ENCODE measurements at places on chromosomes 6 and 20.

DNA sequence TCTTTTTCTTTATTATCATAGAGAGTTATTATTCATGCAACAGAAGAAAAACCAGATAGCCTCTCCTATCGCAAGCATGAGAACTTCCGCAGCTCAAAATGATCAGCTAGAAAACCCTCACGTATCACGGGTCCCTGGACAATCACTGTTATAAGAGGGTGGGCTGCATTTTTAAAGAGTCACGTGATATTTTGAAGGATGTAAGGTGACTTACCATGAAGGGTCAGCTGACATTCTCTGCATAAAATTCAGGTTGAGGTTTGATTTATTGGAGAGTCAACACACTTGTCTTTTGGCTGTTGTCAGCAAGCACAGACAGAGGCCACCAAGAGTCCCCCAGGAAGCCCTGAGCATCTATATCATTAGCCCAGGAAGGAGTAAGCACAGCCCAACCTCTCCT lies 39.5 kb downstream of the ID4 start:
- DNase-seq: no peak

DNA sequence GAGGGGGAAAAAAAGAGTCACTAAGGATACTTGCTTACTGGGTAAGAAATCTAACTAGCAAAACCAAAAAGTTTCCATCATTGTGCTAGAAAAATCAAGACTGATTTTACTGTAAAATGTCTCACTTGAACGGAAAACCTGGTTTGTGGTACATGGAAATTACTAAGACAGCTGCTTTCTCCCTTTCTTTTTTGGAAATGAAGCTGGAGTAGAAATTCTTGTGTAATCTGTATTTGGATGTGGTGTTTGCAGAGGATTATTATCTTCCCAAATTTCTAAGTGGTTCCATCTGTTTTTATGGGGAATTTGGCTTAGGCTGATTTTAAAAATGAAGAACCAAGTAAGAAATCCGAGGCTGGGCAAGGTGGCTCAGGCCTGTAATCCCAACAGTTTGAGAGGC lies 20.4 kb downstream of the EPB41L2 start:
- no peak for DNase-seq

DNA sequence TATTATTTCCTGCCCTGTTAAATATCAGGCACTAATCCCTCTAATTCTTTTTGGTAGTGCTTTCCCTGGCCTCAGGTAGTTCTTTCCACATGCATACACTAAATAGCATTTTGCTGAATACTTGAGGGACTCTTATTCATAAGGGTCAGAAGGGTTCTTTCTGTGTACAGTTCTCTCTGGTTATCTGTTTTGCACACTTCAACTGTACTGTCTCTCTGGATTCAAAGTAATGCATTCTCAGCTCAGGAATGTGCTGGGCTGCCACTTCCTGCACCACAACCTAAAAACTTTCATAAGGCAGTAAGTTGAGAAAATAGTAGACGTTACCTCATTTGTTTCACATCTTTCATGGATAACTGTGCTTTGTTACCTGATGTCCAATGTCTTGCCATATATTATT lies 32.1 kb downstream of the C6orf141 start:
- no peak for DNase-seq

DNA sequence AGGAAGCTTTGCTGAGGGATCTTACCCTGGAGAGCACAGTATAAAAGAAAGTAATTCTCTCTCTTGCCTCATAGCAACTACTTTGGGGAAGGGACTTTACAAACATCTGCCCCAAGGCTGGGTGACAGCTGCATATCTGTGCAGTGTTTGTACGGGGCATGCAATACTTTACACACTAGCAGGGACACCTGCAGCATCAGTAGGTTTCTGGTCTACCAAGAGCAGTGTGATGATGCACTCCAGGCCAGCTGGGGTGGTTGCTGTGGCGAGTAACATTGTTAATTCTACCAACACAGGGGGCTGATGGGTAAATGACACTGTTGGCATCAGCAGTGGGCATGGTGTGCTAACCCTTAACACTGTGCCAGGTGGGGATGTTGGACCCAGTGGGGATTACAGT lies 48.0 kb downstream of the ADTRP start:
- DNase-seq: peak; percentile 56

- DNase-seq: no peak
Observed at GRCh38 chr20:51666126-51666525, 102.1 kb downstream of the ATP9A start.
